ENCODE measurements at places on chromosomes 12 and 14.

- no peak for DNase-seq
Measured at GRCh38 chr14:100589071-100589759, 2.0 kb upstream of the BEGAIN start.

DNA sequence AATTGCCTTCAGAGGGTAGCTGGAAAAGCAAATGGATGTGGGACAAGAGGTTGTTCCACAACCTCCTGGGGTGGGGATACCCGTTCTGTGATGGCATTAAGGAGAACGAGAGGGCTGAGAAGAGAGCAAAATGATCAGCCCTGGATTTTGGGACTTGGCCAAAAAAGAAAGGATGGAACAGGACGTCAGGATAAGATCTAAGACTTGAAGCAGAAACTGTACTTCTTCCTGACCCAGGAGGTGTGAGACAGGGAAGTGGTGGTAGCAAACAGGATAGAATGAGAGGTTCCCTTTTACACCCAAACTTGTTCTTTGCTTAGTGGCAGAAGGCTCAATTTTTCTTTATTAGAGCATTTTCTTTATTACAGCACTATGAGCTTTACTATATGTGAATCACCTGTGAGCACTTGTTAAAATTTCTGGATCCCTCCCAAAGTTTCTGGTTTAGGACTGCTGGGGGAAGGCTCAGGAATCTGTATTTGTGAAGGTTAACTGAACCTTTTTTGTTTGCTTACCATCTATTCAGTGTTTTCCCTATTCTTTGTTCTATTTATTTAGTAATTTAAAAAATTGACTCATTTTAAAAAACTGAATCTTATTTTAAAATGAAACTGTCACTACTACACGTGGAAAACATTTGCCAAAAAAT is 59.2 kb downstream of the ERC1 start:
- no peak for DNase-seq

- DNase-seq, result peak; percentile 57
Measured at GRCh38 chr12:51246254-51246853, 7.7 kb downstream of the DAZAP2 start.

DNA sequence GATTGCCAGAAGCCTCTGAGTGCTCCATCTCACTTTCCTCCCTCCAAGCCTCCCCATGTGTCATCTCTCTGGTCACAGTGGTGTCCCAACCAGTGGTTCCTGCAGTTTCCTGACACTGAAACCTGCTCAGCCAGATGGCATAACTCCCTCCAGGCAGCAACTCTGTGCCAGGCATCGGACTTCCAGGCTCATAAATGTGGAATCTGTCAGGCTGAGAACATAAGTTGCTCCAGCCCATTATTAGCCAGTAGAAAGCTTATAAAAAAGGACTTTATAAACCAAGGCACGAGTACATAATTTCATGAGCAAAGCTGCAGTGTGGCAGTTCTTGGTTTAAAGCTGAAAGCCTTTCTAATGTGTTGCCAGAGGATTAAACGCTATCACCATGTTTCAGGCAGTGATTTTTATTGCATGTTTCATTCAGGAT is 194.3 kb downstream of the DACT1 start:
- no peak for DNase-seq

GRCh38 chr12:132158677-132159554 is 14.7 kb downstream of the NOC4L start:
- no peak for DNase-seq

- DNase-seq, result no peak
Measured at GRCh38 chr12:49647827-49648711, 24.7 kb downstream of the PRPF40B start.

DNA sequence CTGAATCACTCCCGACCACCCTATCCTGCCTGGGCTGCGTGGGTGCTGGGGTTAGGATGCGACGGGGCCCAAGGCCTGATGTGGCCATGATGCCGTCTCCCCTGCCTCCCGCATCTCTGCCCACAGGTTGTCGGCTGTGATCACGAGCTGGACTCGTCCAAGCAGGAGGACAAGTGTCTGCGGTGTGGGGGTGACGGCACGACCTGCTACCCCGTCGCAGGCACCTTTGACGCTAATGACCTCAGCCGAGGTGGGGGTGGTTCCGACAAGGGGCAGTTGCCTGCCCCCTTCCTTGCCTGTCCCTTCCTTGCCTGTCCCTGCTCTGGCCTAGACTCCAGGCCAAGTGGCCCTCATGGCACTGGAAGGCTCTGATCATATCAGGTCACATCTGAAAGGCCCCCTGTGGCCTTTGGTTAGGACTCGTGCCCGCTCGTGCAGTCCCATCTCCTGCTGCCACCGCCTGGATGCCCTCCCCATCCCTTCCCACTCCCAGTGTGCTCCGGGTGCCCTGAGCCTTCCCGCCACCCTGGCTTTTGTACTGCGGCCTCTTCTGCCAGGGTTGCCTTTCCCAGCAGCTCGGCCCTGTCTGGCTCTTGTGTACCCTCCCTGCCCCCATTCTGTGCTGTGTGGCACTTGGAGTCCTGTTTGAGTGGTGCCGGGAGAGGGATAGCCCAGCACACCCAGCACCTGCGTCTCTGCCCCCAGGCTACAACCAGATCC is 13.6 kb downstream of the PAPLN start:
- DNase-seq, result no peak

GRCh38 chr12:132026796-132027500 is 77.2 kb downstream of the EP400 start:
- DNase-seq, result no peak

DNA sequence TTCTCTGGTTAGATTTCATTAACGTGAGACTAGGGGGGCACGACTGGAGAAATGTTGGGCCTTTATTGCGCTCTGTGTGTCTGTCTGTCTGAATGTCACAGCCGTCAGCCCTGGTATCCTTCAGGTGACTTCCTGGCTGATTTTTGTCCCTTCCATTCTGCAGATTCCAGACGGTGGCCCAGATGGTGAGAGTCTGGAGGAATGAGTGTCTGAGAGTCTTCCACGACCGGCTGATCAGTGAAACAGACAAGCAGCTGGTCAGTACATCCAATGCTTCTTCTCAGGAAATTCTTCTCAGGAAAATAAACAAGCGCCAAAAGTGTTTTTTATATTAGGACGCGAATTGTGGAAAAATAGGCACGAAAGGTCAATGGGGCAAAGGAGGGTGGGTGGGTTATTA is 93.5 kb downstream of the CCDC92 start:
- DNase-seq, result no peak

GRCh38 chr12:2552000-2552756 is 242.6 kb upstream of the FKBP4 start:
- DNase-seq, result no peak

DNA sequence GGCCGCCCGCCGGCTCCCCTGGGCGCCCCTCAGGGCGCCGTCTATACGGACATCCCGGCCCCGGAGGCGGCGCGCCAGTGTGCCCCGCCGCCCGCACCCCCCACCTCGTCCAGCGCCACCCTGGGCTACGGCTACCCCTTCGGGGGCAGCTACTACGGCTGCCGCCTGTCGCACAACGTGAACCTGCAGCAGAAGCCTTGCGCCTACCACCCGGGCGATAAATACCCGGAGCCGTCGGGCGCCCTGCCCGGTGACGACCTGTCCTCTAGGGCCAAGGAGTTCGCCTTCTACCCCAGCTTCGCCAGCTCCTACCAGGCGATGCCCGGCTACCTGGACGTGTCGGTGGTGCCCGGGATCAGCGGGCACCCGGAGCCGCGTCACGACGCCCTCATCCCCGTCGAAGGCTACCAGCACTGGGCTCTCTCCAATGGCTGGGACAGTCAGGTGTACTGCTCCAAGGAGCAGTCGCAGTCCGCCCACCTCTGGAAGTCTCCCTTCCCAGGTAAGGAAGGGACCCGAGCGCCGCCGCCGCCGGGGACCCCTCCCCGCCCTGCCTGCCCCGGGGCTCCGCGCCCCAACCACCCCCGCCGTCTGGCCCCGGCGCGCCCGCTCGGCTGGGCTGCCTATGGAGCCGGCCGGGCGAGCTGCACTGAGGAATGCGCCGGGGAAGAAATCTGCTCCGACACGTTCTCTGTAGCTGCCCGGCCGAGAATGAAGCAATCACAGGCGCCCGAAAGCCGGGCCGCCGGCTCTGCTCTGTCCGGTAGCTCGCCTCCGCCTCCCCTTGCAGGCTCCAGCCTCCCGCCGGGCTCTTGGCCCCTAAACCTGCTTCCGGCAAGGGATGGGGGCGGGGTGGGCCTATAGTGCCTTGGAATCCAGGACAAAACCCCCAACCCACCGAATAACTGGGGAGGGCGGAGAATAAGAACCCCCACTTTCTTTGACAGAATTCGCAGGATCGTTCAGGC is 794 bp downstream of the HOXC13 start:
- DNase-seq, result no peak

- DNase-seq, result no peak
Measured at GRCh38 chr12:25550186-25550585, 2.9 kb downstream of the LMNTD1 start.

- no peak for DNase-seq
Measured at GRCh38 chr14:100402631-100403030, 79.5 kb downstream of the SLC25A47 start.

DNA sequence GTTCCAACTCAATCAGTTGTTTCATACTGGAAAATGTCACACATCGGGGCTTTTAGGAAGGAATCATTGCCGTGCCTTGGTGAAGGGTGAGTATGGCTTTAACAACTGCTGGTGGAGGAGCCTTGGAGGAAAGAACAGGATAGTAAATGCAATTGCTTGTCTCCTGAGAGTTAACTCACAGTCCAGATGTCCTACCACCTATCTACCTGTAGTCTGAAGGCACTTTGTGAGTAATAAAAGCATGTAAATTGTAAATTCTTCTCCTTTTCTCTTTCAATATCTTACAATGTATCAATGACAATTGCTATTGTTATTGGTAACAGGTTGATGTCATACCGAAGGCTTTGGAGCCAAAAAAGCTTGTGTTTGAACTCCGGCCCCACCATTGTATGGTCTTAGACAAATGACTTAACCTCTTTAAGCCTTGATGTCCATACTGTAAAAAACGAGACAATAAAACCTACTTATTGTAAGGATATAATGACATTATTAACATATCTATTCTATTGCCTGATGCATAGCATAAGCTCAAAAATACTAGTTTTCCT is 397.4 kb downstream of the ADAMTS20 start:
- no peak for DNase-seq

DNA sequence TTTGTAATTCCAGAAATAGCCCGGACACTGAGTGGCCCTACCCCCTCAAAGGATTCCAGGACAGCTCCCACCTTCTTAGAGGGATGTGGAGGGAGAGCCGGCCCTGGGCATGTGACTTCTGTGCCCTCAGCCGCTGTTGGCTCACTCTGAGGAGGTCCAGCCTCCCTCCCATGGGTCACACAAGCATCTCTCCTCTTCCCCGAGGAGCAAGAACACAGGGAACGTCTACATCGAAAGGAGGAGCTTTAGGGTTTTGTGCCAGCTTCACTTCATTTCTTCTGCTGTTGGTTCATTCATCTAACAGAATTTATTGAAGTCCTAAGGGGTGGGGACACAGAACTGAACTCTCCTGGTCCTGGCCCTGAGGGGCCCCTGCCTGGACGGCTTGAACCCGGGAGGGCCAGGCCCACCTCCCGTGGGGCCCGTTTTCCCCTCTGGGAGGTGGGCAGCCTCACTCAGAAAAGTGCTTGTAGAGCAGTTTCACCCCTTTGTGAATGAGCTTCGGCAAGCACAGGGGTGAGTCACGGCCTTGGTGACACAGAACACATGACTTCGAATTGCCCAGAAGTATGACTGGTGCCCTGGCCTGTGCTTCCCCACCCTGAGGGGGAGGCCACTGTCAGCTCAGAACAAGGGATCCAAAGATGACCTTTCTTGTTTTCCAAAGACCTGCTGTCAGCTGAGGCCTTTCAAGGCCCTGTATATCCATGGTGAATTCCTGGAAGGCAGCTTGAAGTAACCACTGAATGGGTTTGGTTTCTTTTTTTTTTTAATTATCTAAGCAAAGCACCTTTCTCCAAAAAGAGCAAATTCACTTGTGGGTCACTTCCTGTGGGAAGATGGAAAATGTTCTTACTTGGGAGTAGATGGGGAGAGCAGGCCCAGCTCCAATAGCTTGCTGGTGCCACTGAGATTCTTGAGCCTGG is 39.2 kb downstream of the NFKBIA start:
- peak; percentile 87 for DNase-seq

- DNase-seq, result no peak
Measured at GRCh38 chr12:57085999-57086492, 2.9 kb upstream of the NAB2 start.

- DNase-seq, result no peak
Measured at GRCh38 chr14:79861111-79861510, 350.2 kb downstream of the DIO2 start.

DNA sequence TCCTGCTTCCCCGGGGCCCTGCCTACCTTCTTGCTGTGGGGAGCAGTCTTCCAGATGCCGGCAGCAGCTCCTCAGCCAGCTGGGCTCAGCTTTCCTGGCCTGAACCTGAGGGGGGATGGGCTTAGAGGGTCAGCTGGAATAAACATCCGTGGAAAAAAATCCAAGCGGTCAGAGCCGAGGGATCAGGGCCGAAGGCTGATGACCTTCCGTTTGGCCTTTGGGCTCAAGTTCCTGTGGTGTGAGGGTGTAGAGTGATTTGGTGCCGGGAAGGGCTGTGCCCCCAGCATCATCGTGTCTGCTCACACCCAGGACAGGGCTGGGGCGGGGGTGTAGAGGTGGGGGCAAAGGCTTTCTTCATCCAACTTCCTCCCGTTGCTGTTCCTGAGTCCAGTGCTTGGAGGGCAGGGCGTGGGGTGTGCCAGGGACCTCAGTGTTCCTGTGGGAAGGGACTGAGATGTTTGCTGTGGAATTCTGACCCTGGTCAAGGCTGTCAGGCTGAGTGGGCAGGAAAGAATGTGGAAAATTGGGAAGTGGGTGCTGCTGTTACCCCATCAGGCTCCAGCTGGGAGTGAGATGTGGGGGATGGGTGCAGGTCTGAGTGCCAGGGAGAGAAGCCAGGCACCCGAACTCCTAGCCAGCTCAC is 2.6 kb downstream of the SMIM41 start:
- no peak for DNase-seq

DNA sequence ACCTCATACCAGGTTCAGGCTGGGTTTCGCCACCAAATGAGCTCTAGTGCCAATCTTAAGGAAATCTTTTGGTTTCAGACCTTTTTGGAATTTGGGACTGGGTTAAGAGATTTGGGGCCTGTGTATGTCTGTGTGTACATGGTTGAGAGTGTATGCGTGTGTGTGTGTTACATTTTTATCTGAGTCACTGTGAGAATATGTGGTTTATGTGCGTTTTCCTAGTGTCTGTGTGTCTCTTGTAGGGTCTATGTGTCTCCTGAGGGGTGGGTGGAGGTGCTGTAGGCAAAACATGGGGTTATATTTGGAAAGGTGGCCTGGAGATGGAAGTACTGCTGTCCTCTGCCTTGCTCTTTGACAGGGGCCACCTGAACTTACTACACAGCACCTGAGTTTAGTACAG is 17.9 kb downstream of the C12orf43 start:
- no peak for DNase-seq

DNA sequence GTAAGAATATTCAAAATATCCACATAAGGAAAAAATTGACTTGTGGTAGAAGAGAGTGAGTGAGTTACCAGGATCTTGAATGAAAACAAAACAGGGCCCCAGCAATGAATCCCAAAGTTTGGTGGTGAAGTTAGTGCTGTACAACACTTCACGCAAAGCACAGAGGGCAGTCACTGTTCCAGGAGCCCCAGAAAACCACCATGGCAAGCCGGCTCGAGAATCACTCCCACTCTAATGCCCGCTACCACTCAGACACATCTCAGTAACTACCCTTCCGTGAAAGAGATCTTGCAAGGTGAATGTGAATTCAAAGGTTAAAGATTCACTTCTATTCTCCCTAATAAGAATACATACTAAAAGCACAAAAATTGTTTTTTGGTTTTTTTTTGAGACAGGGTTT is 30.1 kb downstream of the CLIP1 start:
- DNase-seq, result no peak
